Cardiac septum (tissue), 1 donor: ENCODE measurements at places on chromosomes 2 and 18. TPM values are rescaled to one million over a fixed set of nuclear protein-coding genes. Genes with fewer than 3 reads are reported as not detected.

- no peak for DNase-seq
These were observed 426.9 kb downstream of the NR4A2 start for GRCh38 chr2:155905657-155906056.

DNA sequence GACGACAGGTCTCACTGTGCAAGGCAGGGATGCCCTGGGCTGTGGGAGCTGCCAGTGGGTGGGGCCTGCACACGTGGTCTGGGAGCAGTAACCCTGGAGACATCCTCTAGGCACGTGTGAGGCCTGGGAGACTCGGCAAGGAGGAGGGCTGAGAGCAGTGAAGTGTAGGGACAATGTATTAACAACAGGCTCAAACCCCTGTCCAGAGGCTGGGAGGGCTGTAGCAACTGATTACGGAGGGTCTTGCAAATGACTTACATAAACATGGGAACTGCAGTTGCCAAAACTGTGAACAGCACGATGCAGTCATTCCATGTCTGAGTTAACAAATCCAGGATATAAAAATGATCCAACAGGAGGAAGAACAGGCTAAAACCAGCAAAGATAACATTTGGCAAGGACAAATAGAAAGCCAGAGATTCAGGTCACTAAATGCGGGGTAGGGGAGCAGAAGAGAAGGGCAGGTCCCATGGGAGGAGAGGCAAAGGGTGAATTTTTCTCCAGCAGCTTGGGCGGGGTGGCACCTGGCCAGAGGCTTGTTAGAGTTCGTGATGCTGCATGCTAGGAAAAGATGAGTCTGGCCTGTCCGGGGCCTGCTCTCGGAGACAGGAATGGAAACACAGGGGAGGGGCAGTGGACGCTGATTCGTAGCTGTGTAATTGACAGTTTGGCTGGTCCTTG is 44.9 kb downstream of the CYP27C1 start:
- peak; percentile 73 for DNase-seq

- no peak for DNase-seq
These were observed 285.8 kb downstream of the C1D start for GRCh38 chr2:67777010-67777409.

- no peak for DNase-seq
These were observed 52.7 kb downstream of the SMAD4 start for GRCh38 chr18:51082571-51083267.

- no peak for DNase-seq
These were observed 4.9 kb upstream of the WNT10A start for GRCh38 chr2:218875692-218876246.

- DNase-seq = no peak
These were observed 21.1 kb upstream of the TMEM163 start for GRCh38 chr2:134739879-134740301.

CDH19 gene
- total RNA-seq = 14.8 TPM

- no peak for DNase-seq
These were observed 3.4 kb downstream of the TMEM18 start for GRCh38 chr2:673615-674320.

DNA sequence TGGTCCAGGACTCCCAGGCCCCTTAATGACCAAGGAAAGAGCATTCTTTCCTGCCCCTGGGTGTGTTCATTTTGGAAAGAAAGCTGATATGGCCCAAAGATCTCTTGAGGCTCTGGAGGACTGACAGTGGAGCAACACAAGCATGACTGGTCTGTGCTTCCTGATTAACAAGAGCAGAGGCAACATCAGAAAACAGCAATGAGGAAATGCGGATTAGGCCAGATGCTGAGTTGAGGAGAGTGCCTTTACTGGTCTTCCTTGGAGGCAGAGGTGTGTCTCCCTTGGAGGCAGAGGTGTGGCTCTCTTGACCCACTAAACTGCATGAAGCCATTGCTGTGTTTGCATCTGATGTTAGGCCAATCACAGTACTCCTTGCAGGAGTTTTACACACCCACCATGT is 19.9 kb downstream of the IL36B start:
- no peak for DNase-seq

DNA sequence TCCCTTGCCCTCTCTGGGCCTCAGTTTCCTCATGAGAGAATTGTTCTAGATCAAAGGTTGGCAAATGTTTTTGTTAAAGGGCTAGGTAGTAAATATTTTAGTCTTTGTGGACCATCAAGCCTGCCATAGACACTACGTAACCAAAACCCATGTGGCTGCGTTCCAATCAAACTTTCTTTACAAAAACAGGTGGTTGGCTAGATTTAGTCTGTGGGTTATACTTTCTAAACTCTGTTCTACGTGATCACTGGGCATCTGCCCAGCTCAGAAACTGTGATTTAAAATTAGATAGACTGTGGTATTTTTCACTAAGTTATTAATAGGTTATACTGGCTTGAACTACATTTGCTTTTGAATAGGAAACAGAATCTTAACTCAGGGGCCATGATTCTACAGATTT is 149.8 kb upstream of the DCC start:
- DNase-seq = no peak

DNA sequence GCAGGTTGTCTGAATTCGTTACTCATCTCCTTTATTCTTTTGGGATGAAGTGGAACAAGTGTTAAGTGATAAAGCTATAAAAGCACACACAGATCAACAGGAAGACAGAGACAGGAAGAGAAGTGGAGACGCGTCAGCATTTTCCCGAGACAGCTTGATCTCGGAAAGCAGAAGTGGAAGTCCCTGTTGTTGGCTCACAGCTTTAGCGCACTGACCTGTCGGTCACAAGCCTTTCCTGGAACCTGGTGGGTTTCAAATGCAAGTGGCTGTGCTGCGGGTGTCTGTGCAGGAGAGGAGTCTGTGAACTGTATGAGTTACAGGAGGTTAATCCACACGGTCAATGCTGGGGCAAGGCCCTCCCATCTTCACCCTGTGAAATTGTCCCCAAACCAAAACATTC is 116.6 kb upstream of the PELI1 start:
- peak; percentile 90 for DNase-seq

- no peak for DNase-seq
These were observed 33.3 kb downstream of the RTTN start for GRCh38 chr18:70172225-70172624.

DNA sequence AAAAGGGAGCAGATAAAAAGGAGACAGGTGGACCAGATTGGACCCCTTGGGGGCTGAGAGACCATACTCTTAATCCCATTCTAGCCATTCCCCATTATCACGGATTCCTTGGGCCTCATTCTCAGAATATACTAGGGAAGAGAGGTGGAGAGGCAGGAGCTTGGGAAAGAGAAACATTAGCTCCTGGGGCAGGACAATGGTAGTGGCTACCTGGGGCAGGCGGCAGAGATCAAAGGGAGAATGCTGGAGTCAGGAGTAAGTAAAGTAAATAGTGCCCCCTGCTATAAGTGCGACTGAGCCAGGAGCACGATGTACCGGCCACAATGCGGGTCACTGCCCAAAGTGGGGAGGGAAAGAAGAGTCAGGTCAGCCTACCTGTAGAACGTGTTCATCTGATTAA is 20.4 kb upstream of the IHH start:
- no peak for DNase-seq

RTKN gene
- 18.5 TPM for total RNA-seq
